ENCODE measurements at places on chromosomes 4 and X. TPM values are rescaled to one million over a fixed set of nuclear protein-coding genes. Genes with fewer than 3 reads are reported as not detected.

The TNMD gene
- not detected for total RNA-seq

The ENPEP gene
- 0.43 TPM for total RNA-seq

The SEPSECS gene
- total RNA-seq: 4.4 TPM

The ARMCX1 gene
- total RNA-seq: 24.7 TPM
